Ovary (tissue), 10 donors: ENCODE measurements at places on chromosomes 12 and 14.
A peak's percentile ranks its signal among the peaks of the same experiment; 100 is the strongest.

GRCh38 chr12:122003651-122004611, 17.8 kb upstream of the BCL7A start:
- peaks cover 10% of the 10 kb centered on the region for H3K4me1 ChIP-seq
- H3K4me3 ChIP-seq = no peak overlapping the region
- H3K27ac ChIP-seq = peak overlapping the region; percentile 16
- no peaks in the 10 kb centered on the region for H3K36me3 ChIP-seq

- no peak overlapping the region for H3K27ac ChIP-seq
- peaks cover 3% of the 10 kb centered on the region for H3K27me3 ChIP-seq
- H3K4me1 ChIP-seq = peaks cover 14% of the 10 kb centered on the region
- peak overlapping the region; percentile 33 for H3K4me3 ChIP-seq
Measured at GRCh38 chr14:69572030-69572840, 2.4 kb downstream of the CCDC177 start.

- no peak overlapping the region for H3K27ac ChIP-seq
- no peaks in the 10 kb centered on the region for H3K27me3 ChIP-seq
Measured at GRCh38 chr12:89177802-89178395, 174.4 kb downstream of the DUSP6 start.

GRCh38 chr12:52033446-52034140, 17.6 kb upstream of the NR4A1 start:
- no peaks in the 10 kb centered on the region for H3K36me3 ChIP-seq
- peak overlapping the region; percentile 27 for H3K4me3 ChIP-seq
- peak; percentile 57 for DNase-seq
- H3K4me1 ChIP-seq = peaks cover 2% of the 10 kb centered on the region
- H3K27ac ChIP-seq = peak overlapping the region; percentile 88

DNA sequence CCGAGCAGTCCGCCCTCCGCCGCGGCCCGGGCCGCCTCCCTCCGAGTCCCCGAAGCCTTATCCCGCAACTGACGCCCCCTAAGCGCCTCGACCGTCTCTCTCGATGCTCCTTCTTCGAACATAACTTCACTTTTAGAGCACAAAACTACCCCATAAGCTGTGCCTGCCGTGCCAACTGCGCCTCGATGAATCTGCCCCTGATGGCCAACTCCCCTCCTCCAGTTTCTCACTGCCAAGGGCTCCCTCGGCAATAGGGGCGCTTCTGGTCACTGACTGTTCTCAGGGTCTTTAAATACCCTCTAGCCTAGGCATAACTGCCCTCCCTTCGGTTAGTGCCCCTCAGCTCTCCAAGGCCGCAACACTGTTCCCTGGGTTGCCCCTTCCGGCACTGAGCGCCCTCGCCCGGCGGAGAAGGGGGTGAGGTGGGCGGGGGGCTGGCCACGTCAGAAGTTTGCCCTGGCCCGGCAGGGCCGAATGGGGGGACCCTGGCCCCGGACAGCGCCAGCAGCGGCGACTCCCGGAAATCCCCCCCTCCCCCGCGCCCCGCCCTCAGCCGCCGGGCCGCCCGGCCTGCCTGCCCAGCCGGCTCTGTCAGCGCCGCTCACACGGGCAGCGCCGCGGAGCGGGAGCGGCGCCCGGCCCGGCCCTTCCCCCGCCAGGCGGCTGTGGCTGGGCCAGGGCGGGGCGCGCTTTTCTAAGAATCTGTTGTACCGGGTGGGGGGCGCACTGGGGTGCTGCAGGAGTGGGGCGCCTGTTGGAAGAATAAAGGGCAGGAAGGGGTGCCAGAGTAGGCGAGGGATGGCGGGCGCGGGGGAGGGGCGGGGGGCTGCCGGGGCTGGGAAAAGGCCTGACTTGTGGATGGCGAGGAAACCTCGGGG, 10.6 kb downstream of the RARG start:
- no peaks in the 10 kb centered on the region for H3K36me3 ChIP-seq
- peak; percentile 86 for DNase-seq
- peaks cover 17% of the 10 kb centered on the region for H3K4me1 ChIP-seq
- peak overlapping the region; percentile 83 for H3K27ac ChIP-seq

- H3K27ac ChIP-seq = no peak overlapping the region
- no peak for DNase-seq
- H3K4me3 ChIP-seq = no peak overlapping the region
- H3K36me3 ChIP-seq = no peaks in the 10 kb centered on the region
Measured at GRCh38 chr12:120843472-120843871, 60.7 kb downstream of the SPPL3 start.

GRCh38 chr14:51554953-51555352, 96.8 kb upstream of the FRMD6 start:
- no peaks in the 10 kb centered on the region for H3K4me1 ChIP-seq
- H3K4me3 ChIP-seq = no peak overlapping the region
- no peak for DNase-seq
- no peaks in the 10 kb centered on the region for H3K36me3 ChIP-seq
- H3K27ac ChIP-seq = no peak overlapping the region

GRCh38 chr12:3432176-3432742, 58.7 kb upstream of the PRMT8 start:
- no peak overlapping the region for H3K27ac ChIP-seq
- H3K4me3 ChIP-seq = no peak overlapping the region
- DNase-seq = no peak
- no peaks in the 10 kb centered on the region for H3K36me3 ChIP-seq

DNA sequence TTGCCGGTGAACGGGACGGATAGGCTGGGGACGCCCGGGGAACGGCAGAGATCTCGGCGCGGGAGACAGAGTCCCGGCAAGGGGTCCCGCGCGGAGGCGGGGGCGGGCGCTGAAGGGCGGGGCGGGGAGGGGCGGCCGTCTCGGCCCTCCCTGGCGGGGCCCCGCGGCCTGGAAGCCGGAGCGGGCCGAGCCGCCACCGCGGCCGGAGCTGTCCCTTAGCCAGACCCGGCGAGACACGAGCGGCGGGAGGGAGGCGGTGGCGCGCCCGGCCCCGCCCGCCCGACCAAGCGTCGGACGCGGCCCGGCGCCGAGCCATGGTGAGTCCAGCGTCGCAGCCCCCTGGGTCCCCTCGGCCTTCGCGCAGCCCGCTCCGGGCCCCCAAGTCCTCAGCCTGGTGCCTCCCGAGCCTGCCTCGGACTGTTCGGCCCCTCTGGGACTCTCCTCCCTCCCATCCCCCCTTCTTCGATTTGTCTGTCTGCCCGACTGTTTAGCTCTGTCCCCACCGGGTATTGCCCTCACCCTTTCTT, at the start of gene ARHGEF40:
Gene ARHGEF40, plus strand, starts transcription at position 222 of the 527 bp plus-strand sequence. Its CDS starts 93 bp downstream, at position 315.
- peak; percentile 78 for DNase-seq
- H3K4me3 ChIP-seq = peak within 1 kb of the TSS; percentile 91
- peak within 1 kb of the TSS; percentile 94 for H3K27ac ChIP-seq
- no peaks in the 10 kb centered on the region for H3K27me3 ChIP-seq

DNA sequence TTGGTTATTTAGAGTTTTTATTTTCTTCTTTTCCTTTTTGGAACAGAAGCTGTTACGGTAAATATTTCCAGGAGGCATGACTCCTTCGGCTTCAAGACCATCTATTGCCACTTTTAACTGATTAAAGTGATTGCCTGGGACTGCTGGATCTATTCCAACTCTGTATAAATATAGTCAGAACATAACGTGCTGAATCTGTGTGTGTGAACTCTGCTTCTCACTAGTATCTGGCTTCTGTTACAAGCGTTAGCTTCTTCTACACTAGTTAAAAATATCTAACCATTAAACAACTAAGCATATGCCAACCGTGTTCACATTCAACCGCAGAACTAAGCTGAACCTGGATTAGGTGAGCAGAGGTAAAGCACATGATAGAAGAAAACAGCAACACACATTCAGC, 49.0 kb downstream of the TMTC1 start:
- no peak for DNase-seq
- H3K36me3 ChIP-seq = no peaks in the 10 kb centered on the region
- peaks cover 7% of the 10 kb centered on the region for H3K4me1 ChIP-seq
